ENCODE measurements at places on chromosomes 11 and 22.

GRCh38 chr11:8261921-8262551, 1.6 kb downstream of the LMO1 start:
- DNase-seq: no peak

GRCh38 chr11:27002838-27003237, 8.9 kb downstream of the FIBIN start:
- DNase-seq: no peak

DNA sequence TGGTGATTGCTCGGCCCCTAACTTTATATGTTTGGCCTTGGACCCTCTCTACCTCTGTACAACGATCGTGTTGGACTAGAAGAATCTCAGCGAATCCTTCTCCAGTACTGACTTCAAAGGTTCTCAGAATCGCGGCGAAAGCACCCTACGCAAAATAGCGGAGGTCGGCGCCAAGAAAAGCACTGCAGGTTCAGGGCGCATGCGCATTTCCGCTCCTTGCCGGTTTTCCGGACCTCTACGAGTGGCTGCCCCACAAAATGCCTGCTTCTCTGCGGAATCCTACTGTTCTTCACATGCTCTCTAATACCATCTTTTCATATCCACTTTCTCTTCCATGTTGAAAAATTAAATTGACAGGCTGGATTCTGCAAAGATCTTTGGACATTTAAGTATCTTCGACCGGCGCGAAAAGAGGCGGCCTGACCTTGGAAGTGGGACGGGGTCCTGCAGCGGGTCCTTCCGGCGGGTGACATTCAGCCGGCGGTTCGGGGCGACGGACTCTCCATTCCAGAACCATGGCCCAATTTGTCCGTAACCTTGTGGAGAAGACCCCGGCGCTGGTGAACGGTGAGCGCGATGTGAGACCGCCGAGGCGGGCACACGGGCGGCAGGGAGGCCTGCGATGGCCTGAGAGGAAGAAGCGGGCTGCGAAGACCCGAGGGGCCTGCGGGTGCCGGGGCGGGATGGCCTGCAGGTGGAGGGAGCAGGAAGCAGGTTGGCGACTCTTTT, at the start of gene ATP5MG:
Gene ATP5MG, plus strand, starts transcription at position 456 of the 729 bp plus-strand sequence. Its CDS starts 60 bp downstream, at position 516.
- DNase-seq: peak; percentile 85

- DNase-seq: peak; percentile 95
Observed at GRCh38 chr11:19244084-19244483, 3.3 kb upstream of the E2F8 start.

- peak; percentile 24 for DNase-seq
Observed at GRCh38 chr11:94400839-94401772, at the start of gene GPR83. Gene GPR83 (minus strand): TSS chr11:94401419. CDS start chr11:94401247, 172 bp downstream.

All from epithelial cell of esophagus (primary cell).